HFF-Myc (cell line): ENCODE measurements at places on chromosomes 3 and 15.
A peak's percentile ranks its signal among the peaks of the same experiment; 100 is the strongest.

GRCh38 chr3:72143966-72144717 is 359.2 kb upstream of the PROK2 start:
- DNase-seq = no peak

DNA sequence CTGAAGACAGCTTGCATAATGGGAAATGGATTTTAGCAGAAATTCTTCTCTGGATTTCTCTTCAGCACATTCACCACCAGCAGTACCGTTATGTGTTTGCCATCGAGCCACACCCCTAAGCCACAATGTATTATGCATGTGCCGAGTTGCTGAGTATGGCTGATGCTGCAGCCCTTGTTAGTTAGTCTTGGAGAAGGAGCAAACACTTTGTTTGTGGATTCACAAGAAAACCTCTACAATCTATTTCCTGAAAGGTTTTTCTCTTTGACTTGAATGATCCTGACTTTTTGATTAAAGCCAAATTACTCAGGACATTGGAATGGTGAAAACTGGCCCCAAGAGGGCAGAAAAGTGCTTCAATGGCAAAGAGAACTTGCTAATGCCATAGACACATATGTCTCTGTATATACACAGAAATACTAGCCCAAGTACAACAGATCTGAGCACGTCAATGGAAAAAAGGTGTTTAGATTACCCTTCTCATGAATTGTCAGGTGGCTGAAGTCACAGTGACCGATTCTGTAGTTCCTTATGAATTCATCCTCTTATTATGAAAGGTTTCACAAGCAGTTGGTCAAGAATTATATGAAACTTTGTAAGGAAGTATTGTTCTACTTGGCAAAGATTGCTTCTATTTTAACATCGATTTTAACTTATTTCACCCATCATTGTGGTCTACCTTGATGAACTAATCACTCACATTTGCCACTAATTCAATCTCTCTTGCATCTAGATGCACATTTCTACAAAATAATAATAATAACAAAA is 103.0 kb downstream of the P3H2 start:
- DNase-seq = no peak

- DNase-seq = no peak
These were observed 59.3 kb upstream of the UBE2E1 start for GRCh38 chr3:23746441-23746840.

GRCh38 chr3:116980099-116980498 is 270.5 kb downstream of the TUSC7 start:
- DNase-seq = no peak

- DNase-seq = no peak
These were observed 35.2 kb downstream of the TSC22D2 start for GRCh38 chr3:150443331-150443741.

DNA sequence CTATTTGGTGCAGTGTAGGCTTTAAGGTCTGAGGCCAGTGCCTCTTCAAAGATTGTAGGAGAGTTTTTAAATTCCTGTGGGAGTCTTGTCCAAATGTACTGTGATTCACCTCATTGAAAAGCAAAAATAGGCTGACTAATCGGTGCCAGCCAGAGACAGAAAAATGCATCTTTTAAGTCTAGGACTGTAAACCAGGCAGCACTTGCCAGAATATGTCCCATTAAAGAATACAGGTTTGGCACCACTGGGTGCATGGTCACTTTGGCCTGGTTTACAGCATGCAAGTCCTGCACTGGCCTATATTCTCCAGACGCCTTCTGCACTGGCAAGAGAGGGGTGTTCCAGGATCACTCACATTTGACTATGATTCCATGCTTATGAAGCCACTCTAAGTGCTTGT is 20.3 kb upstream of the NOX5 start:
- no peak for DNase-seq

- no peak for DNase-seq
These were observed 984 bp upstream of the DUT start for GRCh38 chr15:48330105-48330785.

DNA sequence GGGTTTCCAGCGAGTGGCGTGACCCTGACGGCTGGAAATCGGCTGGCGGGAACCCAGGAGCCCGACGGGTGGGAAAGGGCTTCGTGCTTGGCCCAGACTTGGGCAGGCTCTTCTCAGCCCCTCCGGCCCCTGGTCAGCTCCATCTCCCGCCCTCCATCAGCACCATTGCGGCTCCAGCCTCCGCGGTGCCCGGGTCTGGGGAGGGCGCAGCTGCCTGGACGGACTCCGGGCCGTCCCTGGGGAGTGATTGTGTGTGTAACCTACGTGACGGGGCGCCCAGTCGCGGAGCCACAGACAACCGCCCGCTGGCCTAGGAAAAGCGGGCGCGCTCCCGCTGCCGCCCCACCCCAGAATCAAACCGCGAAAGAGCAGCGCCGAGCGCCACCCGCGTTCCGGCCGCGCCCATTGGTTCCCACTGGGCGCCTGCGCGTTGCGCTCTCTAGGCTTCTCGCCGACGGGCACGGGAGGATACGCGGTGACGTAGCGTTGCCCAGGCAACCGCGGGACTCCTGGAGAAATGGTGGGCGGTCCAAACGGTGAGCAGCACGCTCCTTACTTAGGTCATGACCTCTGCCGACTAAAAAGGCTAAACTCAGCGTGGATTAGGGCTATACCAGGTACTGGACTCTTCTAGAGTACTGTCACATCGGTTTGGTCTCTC is at the start of gene CFAP20DC:
TSS of gene CFAP20DC (minus strand) at position 355 of the 661 bp plus-strand sequence. CDS start 394 bp downstream, outside the sequence.
- peak; percentile 90 for DNase-seq

DNA sequence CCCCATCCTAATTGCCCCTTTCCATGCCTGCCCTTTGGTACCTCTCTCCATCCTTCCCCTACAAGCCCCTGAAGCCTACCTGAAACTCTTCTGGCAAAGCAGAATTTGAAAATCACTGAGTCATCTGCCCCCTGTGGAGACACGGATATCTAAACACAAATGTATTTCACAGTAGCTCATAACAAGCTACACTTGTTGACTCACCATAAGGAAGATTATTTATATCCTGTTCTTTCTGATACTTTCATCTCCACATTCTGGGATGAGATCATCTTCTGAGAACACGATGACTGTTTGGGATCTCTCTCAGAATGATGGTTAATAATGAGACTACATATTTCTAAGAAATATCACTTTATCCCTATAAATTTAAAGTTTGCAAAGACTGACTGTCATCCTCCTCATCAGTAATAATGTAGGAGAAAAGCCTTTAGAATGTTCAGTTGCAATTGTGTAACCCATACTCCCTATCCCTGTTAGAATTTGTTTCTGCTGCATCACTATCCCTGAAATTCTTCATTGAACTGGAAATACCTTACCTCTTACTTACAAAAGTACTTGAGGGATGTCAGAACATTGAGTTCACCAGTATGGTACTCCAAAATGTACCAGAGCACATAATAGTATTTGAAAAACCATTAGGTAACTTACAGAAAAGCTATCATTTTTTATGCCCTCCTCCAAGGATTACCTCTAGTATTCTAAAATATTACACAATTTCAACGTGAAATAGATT is 116.1 kb upstream of the IL12A start:
- DNase-seq = peak; percentile 65

GRCh38 chr15:81419332-81419943 is 45.4 kb upstream of the TMC3 start:
- DNase-seq = no peak

GRCh38 chr3:53287131-53287629 is 31.4 kb upstream of the TKT start:
- no peak for DNase-seq

GRCh38 chr3:40572588-40572987 is 47.8 kb downstream of the ZNF621 start:
- no peak for DNase-seq

DNA sequence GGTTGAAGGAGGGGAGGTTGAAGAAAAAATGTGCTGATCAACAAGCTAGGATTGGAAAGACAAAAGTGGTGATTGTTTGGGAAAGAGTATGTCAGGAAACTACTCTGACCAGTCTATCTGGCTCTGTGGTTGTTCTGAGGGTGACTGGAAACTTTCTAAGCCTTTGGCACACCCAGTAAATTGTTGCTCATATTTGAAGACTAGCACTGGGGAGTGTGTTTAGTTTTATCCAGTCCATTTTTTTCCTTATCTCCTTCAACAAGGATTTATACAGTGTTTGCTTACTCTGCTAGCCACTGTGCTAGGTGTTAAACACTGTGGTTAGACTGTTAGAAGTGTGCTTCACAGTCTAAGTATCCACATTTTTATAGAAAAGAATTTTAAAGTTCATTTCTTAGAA is 28.8 kb downstream of the PPM1L start:
- DNase-seq = no peak

GRCh38 chr3:129123314-129124060 is 1.9 kb upstream of the RAB43 start:
- DNase-seq = no peak

DNA sequence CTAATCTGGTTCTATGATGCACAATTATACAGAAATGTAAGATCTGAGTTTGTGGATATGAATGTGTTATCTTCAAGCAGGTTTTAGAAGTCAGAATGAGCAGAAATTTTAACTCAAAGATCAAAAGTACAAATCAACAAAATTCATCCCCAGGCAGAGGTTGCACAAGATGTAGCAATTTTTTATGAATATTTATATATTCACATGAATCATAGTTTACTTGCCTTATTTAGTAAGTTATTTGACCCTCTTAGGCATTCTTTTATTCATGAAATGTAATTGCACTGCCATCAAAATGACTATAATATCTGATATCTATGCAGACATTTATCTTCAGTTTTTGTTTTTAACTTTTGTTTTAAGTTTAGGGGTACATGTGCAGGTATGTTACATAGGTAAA is 103.1 kb upstream of the DAZL start:
- DNase-seq = no peak

DNA sequence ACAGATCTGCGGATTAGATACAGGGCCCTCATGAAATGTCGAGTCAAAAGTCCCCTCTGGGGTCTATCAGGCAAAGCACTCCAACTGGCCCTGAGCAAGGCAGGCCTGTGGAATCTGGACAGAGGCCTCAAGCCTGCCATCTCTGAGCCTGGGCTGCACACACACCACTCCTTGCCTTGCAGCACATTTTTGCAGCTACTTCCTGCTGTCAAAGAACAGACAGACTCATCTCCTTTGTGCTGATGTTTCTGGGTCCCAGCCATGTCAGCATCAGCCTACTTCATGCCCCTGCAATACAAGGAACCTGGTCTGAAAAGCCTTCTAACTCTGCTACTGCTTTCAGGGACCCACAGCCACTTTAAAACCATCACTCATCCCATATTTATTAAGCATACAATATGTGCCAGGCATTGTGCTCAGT is 60.6 kb upstream of the IL12A start:
- DNase-seq = no peak

DNA sequence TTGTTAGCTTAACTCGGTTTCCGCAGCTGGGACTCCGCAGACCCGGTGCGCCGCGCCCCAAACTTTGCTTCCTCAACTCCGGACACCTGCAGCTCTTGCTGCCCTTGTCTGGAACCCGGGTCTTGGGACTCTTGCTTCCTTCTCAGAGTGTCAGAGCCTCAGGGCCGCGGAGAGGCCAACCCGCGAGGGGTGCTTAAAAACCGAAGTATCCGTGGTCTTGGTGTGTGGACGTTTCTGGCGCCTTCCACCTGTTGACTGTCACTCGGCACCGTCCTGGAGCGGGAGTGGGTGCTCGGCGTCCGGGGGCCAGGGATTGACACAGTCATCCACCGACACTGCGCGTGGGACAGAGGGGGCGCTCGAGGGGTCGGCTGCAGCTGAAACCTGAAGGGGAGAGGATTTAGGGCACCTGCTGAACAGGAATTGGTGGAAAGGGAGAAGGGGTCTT is 386 bp downstream of the SQOR start:
- DNase-seq = no peak

DNA sequence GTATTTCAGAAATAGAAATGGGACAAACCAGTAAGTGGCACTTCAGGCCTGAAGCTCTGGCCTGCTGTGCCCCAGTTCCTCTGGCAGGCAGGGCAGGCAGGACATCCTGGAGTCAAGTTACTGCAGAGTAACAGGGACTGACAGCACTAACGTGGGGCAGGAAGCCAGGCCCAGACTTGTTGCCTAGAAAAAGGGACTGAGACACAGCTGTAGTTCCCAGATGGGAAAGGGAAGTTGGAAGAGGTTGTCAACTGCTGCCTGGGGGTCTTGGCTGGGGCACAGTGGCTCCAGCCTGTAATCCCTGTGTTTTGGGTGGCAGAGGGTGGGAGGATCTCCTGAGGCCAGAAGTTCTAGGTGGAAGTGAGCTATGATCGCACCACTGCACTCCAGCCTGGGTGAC is 171.9 kb downstream of the FMN1 start:
- peak; percentile 60 for DNase-seq

- no peak for DNase-seq
These were observed 800 bp downstream of the DAG1 start for GRCh38 chr3:49470714-49471420.

GRCh38 chr15:86915811-86916331 is 836.2 kb downstream of the AGBL1 start:
- peak; percentile 1 for DNase-seq

DNA sequence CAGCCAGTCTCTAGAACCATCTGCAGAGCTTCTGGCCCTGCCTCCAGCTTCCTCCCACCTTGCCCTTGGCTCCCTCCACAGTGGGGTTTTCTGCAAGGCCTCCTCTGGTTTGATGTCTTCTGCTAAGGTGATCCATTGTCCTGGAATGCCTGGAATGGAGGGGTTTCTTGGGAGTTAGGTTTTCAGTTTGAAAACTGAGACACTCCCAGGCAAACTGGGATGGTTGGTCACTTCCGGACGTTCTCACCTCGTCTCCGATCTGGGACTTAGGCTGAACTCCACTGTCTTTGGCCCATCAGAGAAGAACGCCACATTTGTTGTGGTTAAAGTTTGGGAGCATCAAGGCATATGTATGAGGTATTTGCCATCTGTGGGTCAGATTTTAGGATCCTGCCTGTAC is 77.4 kb upstream of the KLHL25 start:
- DNase-seq = no peak

GRCh38 chr15:61499376-61499775 is 270.3 kb upstream of the RORA start:
- no peak for DNase-seq

GRCh38 chr3:48501196-48501595 is 2.8 kb downstream of the SHISA5 start:
- no peak for DNase-seq

DNA sequence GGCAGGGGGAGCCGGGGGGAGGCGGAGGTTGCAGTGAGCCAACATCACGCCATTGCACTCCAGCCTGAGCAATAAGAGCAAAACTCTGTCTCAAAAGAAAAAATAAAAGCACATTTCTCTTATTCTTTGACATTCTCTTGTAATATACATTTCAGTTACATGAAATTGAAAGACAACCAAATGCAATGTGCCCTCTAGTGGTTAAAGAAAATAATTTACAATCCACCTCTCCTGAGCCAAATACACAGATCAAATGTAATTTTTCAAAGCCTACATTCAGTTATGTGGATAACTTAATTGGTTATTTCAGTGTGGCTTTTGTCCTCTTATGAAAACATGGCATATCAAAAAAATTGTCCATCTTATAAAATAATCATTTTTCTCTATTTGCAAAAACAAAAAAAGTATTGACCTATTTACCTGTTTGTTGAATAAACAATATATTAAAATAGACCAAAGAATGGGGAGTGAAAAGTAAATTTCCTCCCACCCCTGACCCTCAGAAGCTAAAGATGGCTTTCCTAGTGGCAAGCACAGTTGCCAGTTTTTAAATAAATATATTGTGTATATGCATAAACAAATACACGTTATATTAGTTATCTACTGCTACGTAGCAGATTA is 14.2 kb upstream of the U2SURP start:
- no peak for DNase-seq
